ENCODE measurements at places on chromosomes 11 and 22. TPM values are rescaled to one million over a fixed set of nuclear protein-coding genes. Genes with fewer than 3 reads are reported as not detected.

PSMA1 gene
- total RNA-seq = 87.0 TPM

GPHA2 gene
- 1.3 TPM for total RNA-seq

GLB1L3 gene
- 0.35 TPM for total RNA-seq

ARHGAP20 gene
- 4.0 TPM for total RNA-seq

CRYBB3 gene
- total RNA-seq = not detected

APOBEC3H gene
- total RNA-seq = 0.18 TPM

OR6T1 gene
- total RNA-seq = not detected

TTC28 gene
- 77.8 TPM for total RNA-seq

All from metanephros (tissue), 2 donors.